Bone marrow (tissue), 2 donors: ENCODE measurements at places on chromosomes 3 and 15.

- no peak for DNase-seq
Observed at GRCh38 chr3:33054100-33055092, 42.5 kb downstream of the GLB1 start.

DNA sequence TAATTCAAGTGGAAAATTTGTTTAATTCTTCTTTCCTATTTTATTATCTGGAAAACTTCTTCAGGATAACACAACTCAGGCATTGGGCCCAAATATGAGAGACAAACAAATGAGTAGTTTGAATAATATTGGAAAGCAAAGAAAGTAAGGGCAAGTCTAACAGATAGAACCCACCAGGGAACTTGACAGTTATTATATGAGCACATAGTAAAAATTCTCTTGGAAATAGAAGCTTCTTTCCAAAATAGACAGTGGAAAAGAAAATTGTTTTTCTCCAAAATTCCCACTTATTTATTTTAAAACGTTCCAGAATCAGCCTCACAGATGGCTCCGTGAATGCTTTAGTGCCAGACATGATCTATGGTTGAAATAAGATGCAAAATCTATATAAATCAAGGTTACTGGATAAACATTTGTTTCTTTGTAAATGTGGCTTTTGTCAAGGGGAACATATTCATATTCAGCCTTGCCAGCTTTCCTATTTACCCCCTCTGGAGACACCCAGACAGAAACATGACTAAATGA is 23.9 kb downstream of the LDHAL6B start:
- DNase-seq: no peak

- no peak for DNase-seq
Observed at GRCh38 chr3:122915300-122916055, 112.1 kb downstream of the SEMA5B start.

DNA sequence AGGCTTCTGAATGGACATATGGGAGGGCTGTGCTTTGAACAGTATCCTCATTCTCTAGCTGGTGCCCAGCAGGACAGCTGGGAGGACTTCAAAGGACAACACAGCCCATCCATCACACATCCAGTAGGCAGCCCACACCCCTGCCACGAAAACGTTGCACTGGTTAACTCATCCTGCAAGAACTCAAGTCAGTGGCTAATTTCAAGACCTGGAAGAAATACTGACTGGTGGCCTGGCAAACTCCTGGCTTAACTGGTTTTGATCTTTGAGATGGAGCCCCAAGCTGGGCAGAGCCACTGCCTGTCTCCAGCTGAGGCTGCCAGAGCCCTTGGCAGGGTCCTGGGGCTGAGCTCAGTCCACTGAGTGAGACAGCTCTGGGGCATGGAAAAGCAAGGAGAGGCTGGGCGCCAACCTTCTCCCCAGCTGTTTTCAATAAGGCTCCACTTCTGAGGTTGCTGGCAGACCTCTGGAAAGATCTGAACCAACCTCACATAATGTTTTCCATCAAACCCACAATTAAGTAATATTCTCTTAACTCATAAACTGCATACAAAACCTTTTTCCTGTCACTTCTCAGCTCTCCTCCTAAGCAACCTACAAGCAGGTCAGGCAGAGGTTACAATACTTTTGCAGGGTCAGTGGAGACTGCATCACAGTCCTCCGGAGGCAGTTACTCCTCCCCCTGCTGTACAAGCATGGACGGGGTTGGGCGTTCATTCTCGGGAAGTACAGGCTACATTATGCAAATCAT is 110.3 kb downstream of the MYLK start:
- DNase-seq: no peak

DNA sequence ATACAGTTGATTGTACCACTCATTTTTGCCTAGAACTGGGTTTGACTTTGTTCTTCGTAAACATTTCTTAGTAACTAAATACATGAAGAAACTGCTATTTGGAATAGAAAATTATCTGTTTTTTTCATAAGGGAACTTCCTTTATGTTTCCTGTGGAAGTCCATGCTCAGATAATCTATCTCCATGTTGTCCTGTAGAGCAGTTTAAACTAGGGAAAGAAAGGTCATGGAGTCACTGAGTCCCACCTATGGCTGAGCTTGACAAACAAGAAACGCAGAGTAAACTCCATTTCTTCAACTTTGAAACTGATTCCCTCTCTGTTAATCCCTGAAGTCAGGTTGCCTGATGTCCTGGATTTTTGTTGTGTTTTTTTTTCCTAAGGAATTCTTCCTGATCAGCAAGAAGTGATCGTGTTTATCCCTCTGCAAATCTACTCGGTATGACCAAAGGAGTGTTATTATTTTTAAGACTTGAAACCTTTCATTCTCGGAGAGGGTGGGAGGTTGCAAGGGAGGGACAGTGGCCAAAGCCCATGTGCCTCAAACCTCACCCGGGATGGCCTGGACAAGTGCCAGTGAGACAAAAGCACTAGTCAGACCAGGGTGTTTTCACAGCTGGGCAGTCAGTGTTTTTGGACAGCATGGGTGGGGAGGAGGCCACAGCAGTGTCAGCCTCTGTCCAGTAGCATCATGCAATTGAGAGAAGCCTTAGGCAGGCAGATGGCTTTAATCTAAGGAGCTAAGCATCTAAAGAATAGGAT is 129.8 kb upstream of the PHLDB2 start:
- DNase-seq: no peak

DNA sequence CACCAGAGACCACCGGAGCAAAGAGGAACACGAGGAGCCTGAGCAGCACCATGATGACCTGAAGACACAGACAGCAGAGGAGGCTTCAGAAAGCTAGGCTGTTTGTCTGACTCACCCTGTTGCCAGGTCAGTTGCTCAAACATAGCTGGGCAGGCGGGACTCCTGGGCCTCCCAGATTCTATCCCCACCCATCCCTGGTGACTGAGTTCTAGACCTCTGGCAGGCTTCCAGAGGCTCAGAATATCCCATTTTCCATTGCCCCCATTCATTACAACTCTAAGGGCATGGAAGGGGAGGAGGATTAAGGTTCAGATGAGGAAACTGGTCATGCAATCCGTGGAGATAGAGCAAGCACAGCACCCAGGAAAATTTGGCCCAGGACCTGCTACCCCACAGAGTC is at the start of gene CDHR4:
TSS of gene CDHR4 (minus strand) at position 113 of the 400 bp plus-strand sequence. CDS start at position 52, 61 bp downstream.
- no peak for DNase-seq

GRCh38 chr15:23538648-23539047 is 26.8 kb upstream of the MKRN3 start:
- DNase-seq: no peak

DNA sequence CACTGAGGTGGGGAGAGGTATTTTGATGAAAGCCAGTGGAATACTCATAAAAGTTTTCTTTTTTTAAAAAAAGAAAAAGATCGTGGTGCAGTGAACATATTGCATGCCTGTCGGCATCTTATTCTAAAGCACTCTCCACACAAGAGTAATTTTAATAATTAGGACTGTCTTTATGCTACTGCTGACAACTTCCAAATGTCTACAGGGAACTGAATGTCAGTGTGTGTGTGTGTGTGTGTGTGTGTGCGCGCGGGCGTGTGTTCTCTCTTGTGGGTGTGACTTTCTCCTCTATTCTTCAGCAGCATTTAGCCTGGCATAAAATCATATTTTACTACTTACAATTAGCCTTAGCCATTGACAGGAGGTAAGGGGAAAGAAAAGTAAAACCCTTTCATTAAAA is 268.5 kb downstream of the C3orf38 start:
- DNase-seq: no peak

GRCh38 chr3:2156244-2156847 is 57.7 kb downstream of the CNTN4 start:
- no peak for DNase-seq

DNA sequence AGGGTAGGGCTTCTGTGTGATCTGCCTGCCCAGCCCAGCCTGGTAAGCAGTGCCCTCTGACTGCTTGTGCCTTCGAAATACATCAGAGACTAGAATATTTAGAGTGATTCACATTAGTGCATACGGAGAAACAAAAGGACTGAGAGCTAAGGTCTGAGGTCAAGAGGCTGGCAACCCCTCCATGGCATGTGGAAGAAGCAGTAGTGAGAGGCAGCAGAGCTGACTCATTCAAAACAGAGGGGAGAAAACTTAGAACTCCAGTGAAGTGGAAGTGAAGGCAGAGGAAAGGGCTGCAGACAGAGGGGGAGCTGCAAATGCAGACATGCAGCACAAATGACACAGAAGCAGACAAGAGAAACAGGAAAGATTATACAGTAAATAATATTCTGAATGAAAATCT is 61.6 kb downstream of the ULK4 start:
- no peak for DNase-seq

DNA sequence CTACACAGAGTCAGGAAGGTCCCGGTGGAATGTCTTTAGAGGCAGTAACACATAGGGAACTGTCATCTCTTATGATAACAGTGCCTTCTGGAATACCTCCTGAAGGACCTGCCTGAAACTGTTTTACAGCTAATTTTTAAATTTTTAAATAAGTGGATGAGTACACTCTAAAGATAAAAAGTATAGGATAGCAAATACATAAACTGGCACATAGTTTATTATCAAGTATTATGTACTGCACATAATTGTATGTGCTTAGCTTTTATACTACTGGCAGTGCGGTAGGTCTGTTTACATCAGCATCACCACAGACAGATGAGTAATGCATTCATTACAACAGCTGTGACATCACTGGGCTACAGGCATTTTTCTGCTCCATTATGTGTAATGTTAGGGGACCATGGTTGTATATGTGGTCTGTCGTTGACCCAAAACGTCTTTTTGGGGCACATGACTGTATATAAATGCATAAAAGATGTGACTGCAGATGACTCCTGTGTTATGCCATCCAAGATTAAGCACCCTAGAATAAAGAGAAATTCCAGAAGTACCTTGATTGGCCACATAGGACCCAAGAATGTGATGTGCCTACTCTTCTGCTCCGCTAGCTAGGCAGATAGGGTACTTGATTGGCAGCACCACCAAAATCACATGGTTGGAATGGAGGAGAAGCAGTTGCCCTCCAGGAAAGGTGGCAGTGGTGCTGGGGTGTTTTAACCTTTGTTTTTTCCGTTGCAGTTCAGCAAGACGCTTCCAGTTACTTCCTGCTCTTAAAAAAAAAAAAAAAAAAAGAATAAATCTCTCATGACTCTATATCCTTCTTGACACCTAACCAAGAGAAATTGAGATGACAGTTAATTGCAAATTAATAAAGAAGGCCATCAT is 3.3 kb downstream of the VPS8 start:
- no peak for DNase-seq

DNA sequence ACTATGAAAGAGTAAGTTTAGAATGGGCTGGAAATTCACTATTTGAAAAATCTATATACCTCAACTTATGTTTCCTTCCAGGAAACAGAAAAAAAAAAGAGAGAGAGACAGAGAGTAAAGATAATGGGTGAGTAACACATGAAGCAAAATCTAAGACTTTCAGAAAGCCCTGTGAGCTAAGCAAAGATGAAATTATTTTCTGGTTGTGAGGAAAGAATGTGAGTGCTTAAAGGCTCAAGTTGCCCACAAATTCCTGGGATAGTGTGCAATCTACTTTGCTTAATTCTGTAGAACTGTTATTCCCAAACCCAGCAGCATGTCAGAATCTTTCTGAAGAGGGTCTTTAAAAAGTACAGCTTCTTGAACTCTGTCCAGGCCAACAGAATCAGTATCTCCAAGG is 337.7 kb upstream of the AGTR1 start:
- DNase-seq: no peak

- DNase-seq: no peak
Observed at GRCh38 chr15:77474310-77474988, 53.8 kb downstream of the HMG20A start.

DNA sequence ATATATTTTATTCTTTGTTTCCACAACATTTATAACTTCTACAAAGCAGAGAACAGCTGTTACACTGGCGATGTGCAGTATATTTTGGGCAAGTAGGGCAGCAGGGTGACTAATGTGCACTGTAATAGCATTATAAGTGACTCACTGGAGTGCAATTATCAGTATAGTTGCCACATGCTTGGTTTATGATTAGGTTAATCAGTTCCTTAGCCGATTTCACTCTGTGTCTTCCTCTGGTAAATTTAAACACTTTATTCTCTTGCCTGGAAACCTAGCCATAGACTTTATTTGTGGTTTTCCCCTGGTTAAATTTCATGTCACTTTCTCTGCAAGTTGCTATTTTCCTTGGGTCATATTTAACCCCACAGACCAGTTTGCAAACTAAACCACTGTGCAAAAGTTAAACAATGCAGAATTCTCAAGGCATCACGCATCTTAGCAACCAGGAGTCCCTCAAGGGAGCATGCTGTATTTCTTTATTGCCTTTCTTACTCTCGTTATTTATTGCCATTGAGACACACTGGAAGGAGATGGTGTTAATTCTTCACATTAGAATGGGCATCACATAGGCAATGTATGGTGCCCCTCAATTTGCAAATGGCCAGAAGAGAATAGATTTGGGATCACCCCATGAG is 690.2 kb upstream of the DPPA4 start:
- no peak for DNase-seq

GRCh38 chr3:115660646-115661337 is 37.5 kb downstream of the GAP43 start:
- DNase-seq: no peak

- DNase-seq: no peak
Observed at GRCh38 chr3:195111319-195111705, 159.6 kb downstream of the XXYLT1 start.

- DNase-seq: no peak
Observed at GRCh38 chr3:40057786-40058185, 248.4 kb downstream of the MYRIP start.
